Amniotic epithelial cell (primary cell): ENCODE measurements at places on chromosomes 7 and 10.

DNA sequence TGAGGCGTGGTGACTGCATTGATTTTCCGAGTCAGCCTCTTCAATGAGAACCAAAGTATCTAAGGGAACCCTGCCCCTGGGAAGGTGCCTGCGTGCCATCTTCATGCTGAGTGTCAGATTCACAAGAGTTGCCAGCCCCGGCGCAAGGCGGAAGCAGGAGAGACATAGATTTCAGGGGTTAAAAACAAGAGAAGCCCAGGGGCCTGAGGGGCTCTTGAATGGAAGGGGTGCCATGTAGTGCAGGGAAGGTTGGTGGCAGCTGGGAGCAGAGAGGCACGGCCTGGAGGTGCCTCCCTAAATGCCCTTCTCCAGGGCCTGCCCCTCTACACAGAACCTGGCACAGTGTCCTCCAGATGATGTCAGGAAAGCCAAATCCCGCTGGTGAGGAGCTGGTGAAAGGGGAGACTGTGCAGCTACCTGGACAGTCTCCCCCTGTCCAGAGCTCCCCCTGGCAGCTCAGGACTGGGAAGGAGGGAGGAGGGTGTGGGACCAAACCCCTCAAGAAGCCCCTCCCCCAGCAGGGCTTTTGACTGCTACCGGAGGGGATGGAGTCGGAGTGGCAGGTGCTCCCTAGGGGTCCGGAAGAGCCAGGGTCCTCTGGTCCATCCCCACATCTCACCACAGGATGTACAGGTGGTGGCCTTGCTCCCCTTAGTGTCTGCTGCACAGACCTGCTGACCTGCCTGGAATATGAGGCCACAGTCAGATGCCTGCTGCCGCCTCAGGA is 137.9 kb downstream of the TCERG1L start:
- DNase-seq: no peak

GRCh38 chr7:149381245-149381644 is 79.6 kb downstream of the ZNF777 start:
- DNase-seq: no peak

DNA sequence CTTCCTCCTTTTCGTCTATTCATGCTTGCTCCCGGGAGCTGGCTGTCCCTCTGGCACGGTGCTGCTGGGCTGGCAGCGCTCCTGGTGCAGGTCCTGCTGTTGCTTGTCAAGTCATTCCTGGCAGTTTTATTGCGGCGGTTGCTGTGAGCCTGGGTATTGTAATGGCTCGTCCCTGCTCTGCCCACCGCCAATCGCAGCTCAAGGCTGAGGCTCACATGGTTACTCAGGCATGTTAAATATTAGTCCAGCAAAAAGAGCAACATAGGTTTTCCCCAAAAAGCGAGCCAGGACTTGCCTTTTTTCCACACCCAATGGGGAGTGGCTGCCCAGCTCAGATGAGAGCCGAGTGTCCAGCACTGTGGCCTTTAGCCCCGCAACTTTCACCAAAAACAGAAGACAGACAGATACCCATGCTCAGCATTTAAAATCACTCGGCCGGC is 492.9 kb upstream of the FOXK1 start:
- DNase-seq: peak; percentile 43

GRCh38 chr10:48442809-48443177 is 136.3 kb downstream of the MAPK8 start:
- no peak for DNase-seq

- DNase-seq: no peak
Measured at GRCh38 chr10:121608469-121609190, 10.4 kb upstream of the FGFR2 start.

- DNase-seq: no peak
Measured at GRCh38 chr7:151877911-151878835, 1.3 kb upstream of the PRKAG2 start.

DNA sequence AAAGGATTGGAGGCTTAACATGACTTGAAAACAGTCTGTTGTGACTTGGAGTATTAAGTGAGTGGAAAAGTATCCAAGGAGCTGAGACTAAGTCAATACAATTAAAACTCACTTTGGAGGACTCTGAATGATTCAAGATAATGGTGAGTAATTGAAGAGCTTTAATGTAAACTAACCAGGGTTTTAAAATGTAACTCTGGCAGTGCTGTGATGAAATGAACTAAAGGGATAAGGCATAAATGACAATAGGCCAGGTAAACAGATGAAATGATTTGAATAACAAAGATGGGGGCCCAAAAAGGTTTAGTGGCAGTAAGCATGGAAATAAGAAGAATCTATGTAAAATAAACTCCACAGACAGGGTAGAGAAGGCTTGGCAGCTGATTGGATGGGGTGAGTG is 316.5 kb upstream of the CACNA2D1 start:
- DNase-seq: no peak

DNA sequence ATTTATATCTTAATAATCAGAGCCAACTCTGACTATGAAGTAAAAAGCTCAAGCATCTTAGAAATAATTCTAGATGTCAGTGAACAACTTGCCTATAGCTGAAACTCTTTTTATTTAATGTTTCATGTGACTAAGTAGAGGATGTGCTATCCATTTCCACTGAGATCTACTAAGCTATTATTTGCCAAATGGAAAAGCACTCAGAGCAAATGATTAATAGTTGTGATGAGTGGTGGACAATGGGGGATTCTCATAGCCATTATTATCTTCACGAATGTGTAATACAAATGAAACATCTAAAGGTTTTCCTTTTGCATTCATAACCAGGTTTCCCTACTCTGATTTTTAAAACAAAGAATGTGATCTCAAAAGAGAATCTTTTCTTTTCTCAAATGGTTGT is 126.6 kb upstream of the GNAI1 start:
- no peak for DNase-seq

DNA sequence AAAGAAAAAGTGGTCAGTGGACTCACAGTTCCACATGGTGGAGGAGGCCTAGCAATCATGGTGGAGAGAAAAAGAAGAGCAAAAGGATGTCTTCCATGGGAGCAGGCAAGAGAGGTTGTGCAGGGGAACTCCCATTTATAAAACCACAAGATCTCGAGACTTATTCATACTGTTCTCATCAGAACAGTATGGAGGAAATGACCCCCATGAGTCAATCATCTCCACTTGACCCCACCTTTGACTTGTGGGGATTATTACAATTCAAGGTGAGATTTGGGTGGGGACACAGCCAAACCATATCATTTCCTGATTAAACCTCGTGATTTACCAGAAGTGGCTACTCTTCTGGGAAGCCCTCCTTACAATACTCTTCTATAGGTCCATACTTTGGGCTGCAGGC is 160.1 kb downstream of the SORCS1 start:
- DNase-seq: no peak

DNA sequence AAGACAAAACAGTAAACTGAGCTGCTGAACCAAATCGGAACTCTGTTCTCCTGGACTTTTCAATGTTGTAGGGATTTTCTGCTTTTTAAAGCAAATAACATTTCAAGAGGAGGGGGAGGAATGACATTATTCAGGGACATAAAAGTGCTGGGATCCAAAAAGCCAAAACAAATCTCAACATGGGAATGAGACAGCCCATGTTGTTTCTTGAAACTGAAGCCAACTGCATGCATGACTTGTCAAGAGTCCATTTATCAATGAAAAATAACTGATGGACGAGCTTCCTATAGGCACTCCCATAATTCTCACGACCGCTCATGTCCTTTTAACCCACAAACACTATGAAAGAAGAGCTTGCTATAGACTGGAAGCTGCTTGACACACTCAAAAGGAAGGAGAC is 27.8 kb downstream of the FAM53B start:
- no peak for DNase-seq

DNA sequence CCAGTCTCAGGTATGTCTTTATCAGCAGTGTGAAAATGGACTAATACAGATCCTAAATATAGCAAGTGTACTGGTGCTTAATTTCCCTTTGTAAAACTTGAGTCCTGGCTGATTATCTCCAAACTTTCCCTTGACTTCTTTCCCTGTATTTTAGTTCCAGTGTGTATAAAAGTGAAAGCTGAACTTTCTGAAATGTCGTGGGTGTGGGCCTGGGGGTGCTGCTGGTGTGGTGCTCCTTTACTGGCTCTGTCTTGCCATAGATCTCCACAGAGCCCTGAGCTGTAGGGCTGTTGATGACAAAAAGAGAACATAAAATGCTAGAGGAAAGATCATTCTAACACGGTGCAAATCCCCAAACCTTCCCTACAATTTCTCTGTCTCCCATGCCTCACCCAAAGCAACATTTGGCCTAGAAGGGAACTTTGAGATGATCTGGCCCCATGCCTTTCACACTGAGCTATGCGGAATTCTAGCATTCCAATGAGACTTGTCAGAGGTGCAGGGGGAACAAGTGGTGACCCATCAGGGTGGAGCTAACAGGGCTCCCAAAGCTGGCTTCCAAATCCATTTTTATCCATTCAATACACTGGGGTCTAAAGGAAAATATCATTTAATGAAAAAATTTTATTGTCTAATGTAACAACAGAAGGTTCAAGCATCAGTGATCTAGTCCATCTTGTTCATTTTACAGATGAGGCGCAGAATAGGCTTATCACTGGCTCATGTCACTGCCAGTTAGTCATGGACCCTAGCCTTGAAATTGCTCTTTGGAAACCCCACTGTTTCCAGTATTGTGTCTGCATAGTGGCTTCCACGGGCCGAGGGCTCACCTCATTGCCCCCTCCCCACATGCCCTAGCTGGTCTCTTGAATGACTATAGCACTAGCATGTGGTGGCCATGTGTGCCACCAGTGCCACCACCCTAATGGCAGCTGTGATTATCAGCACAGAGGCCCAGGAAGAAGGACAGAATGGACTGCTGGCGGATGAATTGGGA is 1000.9 kb downstream of the LRMDA start:
- DNase-seq: peak; percentile 48

DNA sequence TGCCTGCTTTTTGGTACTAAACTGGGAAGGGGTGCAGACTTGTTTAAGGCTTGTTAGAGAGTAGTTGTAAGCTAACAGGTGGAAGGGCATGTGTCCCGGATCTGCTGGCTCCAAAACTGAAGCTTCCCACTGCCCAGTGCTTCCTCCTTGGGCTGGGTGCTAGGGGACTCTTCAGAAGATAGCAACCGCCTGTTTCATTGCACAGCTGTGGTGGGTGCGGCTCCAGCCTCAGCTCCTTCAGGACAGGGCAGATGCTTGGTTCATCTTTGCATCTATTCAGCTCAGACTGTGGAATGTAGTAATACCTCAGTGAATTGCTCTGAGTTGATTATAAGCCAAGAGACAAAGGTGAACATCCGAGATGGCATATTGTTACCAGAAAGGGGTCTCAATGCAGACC is 527.1 kb downstream of the TYW1 start:
- no peak for DNase-seq

DNA sequence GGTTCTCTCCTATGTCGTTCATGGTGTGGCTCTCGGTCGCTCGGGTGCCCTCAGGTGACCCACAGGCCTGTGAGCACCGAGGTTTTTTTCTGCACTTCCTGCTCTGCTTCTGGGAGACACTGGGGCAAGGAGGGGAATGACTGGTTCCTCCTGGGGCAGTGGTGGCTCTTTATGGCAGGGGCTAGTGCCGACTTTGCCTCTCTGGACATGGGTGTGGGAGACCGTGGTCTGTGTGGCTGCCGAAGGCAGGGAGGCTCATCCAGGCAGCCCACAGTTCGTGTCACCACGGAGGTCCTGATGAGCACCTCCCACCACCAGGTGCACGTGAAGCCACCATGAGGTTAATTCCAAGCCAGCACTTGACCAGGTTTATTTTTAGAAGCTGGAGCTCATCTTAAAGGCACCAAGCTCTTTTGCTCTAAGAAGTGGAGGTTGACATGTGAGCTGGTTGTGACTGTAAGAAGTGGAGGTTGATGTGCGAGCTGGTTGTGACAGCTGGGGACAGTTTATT is 24.7 kb upstream of the DPYSL4 start:
- no peak for DNase-seq

DNA sequence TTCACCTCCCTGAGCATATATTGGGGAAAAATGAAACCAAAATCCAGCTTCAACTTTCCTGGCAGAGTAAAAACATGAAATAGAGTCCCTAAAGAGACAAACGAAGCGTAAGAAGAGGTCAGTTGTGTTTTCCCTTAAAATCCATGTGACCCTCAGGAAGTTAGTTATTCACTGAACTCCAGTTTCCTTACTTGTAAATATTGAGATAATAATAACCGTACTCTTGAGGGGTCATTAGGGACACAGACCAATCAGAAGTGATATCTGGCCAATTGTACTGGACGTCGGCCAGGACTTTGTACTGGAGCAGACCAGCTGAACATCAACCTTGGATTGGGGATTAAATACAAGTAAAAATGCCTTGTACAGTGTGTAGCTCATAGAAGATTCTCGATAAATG is 167.0 kb downstream of the GATA3 start:
- DNase-seq: no peak

DNA sequence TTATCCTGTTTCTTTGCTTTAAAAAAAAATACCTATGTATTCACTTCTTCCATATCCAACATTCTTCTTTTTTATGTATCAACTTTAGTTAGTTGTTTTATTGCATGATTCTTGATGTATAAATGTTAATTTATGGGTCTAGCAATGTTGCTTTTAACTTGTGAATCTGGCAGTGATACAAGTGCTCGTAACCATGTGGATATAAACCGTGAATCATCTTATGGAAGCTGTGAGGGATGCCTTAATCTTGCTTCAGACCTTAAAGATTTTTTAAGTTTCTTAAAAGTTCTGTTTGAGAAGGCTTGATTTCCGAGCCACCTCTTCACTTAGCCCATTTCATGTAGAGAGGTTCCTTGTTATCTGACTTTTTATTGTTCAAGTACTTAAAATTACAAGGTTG is 25.9 kb downstream of the HELLS start:
- DNase-seq: peak; percentile 56

- peak; percentile 41 for DNase-seq
Measured at GRCh38 chr7:80135309-80136104, 876 bp downstream of the GNAI1 start.

- no peak for DNase-seq
Measured at GRCh38 chr7:69674701-69675182, 76.5 kb downstream of the AUTS2 start.

DNA sequence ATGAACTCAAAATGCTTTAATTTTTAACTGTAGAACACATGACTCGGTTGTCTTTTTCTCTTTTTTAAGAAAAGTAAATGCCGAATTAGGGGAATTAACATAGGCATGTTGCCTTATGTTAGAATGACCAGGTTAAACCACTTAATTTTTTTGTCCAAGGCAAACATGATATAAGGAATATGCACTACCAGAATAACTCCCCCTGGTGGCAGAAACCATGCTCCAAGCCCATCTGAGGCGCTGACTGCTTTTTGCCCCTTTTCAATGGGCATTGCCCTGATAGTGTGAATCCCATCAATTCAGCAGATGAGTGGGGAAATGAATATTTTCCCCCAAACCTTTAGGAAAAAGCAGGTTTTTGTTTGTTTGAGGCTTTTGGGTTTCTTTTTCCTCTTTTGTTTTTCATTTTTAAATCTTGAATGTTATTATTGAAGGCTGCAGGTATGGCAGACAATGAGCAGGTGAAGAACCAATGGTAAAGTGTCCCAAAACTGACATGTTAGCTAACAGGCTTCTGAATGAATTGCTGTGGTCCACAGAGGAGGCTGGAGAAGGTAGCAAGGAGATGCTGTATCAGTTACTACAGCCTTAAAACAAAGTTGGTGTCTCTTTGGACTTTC is 284.3 kb downstream of the SORCS3 start:
- peak; percentile 36 for DNase-seq

- peak; percentile 21 for DNase-seq
Measured at GRCh38 chr7:66169616-66170015, 35.5 kb upstream of the TPST1 start.

- no peak for DNase-seq
Measured at GRCh38 chr10:100766693-100767421, 21.5 kb downstream of the PAX2 start.

GRCh38 chr7:97020601-97020995 is 4.0 kb downstream of the DLX5 start:
- no peak for DNase-seq
